NCI-H1436 treated with DMSO at 0.1 percent for 48 hours (cell line): ENCODE measurements at places on chromosomes 7 and 10.

DNA sequence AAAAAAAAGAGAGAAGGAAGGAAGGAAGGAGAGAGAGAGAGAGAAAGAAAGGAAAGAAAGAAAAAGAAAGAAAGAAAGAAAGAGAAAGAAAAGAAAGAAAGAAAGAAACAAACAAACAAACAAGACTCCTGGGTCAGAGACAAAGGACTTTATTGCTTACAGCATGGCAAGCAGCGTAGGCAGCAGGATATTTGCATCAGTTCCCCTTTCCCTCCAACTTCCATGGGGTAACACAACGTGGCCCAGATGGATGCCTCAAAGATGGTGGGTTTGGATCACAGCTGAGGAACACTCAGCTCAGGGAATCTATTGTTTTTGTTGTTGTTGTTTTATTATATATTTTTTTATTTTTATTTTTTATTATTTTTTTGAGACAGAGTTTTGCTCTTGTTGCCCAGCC lies 128.5 kb upstream of the VKORC1L1 start:
- DNase-seq: no peak

- DNase-seq: no peak
Observed at GRCh38 chr10:3622845-3623621, 162.0 kb downstream of the KLF6 start.

GRCh38 chr7:116940689-116941370 lies 12.5 kb upstream of the ST7 start:
- no peak for DNase-seq

DNA sequence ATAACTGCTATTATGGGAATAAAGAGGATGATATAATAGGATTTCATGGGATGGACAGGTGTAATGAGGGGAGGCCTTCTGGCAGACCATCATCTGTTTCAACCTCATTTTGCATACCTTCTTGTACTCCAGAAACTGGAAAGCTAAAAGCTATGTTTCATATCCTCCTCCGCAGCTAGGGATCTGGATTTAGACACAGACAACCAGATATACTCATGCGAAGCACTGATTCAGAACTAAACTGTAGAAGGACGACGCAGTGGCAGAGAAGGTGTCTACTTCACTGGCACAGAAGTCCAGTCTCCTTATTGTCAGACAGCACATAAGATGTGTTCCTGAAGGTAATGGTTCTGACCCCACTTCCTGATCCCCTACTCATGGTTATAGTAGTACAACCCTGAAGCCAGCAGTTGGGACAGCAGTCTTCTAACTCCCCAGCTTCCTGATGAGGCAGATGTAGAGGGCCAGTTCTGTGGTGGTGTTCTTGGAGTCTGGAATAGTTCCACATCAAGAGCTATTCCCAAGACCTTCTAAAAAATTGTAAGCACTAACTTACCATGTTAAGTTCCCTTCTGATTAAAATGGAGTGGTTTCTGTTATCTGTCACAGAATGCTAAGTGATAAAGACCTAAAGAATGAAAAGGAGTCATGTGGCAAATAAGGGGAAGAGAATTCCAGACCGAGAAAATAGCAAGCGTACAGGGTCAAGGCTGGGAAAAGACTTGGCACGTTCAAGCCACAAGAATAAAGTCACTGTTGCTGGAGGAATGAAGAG lies 550.3 kb downstream of the GRM8 start:
- no peak for DNase-seq

- no peak for DNase-seq
Observed at GRCh38 chr10:60096761-60097513, 190.6 kb upstream of the CCDC6 start.

- no peak for DNase-seq
Observed at GRCh38 chr7:111660478-111660877, 98.2 kb upstream of the IMMP2L start.

GRCh38 chr7:138205614-138206150 lies 129.4 kb downstream of the AKR1D1 start:
- DNase-seq: no peak

- DNase-seq: no peak
Observed at GRCh38 chr7:99399597-99399996, 8.8 kb downstream of the PDAP1 start.

GRCh38 chr10:26621889-26622711 lies 75.4 kb upstream of the PDSS1 start:
- no peak for DNase-seq

DNA sequence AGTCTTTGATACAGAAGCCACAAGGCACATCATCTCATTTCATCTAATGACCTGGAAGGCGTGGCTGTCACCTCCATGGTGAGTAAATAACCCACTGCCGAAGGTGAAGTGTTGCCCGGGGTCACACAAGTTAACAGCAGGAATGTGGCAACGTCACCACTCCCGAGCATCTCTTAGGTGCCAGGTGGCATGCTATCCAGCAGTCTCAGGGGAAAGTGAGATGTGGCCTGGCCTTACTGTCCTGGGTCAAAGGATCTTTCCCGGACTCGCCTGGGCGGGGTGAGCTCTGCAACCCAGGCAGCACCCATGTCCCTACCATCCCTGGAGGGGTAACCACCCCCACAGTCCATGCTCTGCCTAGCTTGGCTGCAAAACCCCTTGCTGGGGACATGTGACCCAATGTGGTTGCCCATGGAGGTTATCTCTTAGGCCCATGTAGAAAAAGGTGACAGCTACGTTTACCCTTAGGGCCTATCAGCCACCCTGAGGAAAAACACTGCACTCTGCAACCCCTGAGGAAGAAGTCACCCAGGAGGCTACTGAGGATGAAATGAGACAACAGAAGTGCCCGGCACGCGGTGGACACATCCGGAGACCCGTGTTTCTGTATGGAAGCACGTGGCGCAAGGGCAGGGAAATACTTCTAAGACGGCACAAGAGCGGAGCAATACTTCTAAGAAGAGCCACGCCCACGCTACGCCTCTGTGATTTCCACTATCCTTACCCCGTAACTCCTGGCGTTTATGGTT lies 52.0 kb downstream of the BAIAP2L1 start:
- no peak for DNase-seq
